ENCODE measurements at places on chromosomes 1 and 21. TPM values are rescaled to one million over a fixed set of nuclear protein-coding genes. Genes with fewer than 3 reads are reported as not detected.

The KIF2C gene
- total RNA-seq = 75.6 TPM

DNA sequence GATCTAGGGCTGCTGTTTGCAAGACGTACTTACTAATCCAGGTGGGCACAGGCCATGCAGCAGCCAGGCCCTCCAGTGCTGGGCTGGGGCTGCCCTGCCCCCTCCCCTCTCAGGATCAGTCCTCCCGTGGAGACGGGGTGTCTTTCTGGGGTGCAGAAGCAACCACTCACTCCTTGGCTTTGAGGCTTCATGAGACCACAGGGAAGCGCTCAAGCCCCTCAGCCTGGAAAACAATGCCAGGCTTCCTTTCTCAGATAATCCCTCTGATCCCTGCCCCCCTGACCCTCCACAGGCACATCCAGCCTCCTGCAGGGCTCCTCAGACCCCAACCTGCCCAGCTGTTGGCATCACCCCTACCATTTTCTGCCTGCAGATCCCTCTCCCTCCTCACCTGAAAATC is 13.9 kb upstream of the C2CD2 start:
- no peak for DNase-seq

The CBS gene
- 25.5 TPM for total RNA-seq

The C1QA gene
- not detected for total RNA-seq

The BEST4 gene
- total RNA-seq = not detected

DNA sequence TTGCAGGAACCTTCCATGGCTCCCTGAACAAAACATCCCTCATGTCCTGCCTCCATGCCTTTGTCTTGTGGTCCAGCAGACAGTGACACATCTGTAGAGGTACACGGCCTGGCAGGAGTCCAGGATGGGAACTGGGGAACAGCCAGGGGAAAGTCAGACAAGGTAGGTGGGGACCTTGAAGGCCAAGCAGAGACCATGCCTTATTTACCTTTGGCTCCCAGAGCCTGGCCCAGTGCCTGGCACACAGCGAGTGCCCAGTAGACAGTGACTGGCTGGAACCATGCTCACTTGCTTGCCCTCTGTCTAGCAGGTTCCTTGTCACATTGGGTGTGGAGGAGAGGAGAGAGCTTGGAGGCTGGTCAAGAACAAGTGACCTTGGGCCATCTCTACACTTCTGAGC is 81.0 kb downstream of the BCAR3 start:
- DNase-seq = no peak

Measured in HT1080 (cell line).